AG10803 (cell line): ENCODE measurements at places on chromosomes 5 and 9.

DNA sequence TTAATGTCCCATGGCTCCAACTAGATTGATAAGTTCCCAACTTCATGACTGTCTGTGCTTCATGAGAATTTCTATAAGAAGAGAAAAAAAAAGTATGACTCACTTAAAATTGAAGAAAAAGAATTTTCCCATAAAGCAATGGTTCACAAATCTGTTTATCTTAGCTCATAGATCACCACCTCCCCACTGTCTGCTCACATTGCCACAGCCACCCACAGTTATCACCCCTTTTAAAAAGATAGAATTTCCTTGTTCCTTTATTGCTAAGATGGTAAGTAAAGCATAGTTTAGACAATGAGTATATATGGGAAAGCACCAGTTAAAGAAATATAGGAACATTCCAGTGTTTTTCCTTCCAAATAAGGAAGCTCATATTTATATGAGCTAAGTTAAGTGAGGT lies 67.1 kb downstream of the ALDH7A1 start:
- DNase-seq: no peak

DNA sequence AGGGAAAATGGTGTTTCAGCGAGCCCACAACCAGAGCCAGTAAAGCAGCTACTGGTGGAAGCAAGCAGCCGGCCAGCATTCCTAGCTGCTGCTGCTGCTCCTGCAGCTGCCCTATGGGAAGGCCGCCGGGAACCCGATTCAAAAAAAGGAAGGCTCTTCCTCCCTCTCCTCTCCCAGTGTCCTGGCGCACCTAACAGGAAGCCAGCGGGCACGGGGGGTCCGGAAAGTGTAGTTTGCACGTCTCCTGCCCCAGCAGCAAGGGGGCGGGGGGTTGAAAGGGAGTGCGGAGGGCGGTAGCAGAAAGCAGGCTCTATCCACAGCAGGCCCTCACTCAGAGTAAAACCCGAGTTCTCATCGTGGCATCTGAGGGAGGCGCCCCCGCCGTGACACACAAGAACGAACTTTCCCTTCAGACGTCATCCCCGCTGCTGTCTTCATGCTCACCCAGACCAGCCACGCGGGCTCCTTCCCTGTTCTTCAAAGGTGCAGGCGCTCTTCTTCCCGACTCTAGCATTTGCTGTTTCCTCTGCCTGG lies 16.5 kb downstream of the GRXCR2 start:
- peak; percentile 53 for DNase-seq

- DNase-seq: no peak
These were observed 2.2 kb downstream of the DNAJB5 start for GRCh38 chr9:34991607-34992375.

GRCh38 chr5:44312374-44312773 lies 76.8 kb downstream of the FGF10 start:
- no peak for DNase-seq

GRCh38 chr9:35158501-35159280 lies 3.1 kb upstream of the UNC13B start:
- DNase-seq: no peak

DNA sequence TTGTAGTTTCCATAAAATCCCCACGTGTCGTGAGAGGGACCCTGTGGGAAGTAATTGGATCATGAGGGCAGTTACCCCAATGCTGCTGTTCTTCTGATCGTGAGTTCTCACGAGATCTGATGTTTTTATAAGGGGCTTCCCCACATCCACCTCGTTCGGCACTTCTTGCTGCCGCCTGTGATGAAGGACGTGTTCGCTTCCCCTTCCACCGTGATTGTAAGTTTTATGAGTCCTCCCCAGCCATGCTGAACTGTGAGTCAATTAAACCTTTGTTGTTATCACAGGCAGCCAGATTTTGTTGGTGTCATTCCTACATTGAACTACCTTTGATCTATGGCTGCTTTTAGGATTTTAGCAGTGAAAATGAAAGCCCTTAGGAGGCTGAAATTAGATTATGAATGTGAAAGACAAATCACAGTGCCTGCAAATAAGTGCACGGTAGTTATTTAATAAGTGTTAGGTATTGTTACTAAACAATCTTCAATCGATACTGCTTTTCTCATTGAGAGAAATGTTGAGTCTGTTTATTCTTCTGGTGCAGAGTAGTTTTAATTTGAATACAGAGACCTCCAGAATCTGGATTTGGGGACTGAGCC lies 68.0 kb upstream of the C6 start:
- no peak for DNase-seq
